Cardiac ventricle fibroblast (primary cell): ENCODE measurements at places on chromosomes 4 and X. TPM values are rescaled to one million over a fixed set of nuclear protein-coding genes. Genes with fewer than 3 reads are reported as not detected.

The UGT2B15 gene
- total RNA-seq: not detected in 2 replicates

The CNGA1 gene
- total RNA-seq: not detected in 2 replicates

The RTL3 gene
- total RNA-seq: not detected in 2 replicates

The RIBC1 gene
- 0.19 and 0.64 TPM in 2 replicates for total RNA-seq

The RNF128 gene
- total RNA-seq: not detected in 2 replicates
